ENCODE measurements at places on chromosomes 3 and 15.

DNA sequence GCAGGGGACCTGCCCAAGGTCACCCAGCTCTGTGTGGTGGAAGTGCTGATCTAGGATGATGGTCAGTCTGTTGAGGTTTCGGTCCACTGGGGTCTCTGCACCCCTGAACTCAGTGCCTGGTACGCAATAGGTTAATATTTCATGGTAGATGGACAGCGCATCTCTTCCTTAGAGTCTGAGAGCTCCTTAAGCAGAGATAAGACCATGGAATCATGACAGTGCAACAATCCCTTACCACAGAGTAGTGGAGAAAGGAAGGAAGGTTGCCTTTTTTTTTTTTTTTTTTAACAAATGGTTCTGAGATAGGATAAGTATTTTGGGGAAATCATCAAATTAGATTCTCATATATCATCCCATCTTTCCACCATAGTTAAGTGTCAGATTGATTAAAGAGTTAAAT lies 79.8 kb upstream of the SLC6A1 start:
- no peak for DNase-seq

DNA sequence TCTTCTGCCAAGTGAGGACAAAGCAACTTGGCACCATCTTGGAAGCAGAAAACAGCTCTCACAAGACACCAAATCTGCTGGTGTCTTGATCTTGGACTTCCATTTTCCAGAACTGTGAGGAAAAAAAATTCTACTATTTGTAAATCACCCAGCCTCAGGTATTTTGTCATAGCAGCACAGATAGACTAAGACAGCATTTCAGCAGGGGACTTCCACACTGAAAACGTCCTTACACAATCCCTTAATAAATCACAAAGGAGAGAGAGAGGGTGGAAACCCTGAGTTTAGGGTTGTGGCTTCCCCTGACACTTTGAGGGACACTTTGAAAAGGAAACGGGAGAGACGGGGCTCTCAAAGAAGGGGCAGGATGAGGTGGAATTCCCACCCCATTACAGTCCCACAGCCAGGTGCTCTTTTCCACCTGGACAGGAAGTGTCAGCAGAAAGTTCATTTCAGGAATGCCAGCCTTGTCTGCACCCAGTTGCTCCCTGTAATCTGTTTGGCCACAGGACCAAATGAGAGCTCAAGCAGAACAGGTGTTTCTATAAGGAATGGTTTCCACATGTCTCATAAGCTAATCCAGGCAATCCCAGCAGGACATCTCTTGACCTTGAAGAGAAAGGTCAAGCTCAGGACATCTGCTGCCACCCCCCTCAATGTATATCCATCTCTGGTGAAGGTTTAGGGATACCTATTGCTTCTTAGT lies 51.3 kb downstream of the MYLK start:
- DNase-seq: no peak

DNA sequence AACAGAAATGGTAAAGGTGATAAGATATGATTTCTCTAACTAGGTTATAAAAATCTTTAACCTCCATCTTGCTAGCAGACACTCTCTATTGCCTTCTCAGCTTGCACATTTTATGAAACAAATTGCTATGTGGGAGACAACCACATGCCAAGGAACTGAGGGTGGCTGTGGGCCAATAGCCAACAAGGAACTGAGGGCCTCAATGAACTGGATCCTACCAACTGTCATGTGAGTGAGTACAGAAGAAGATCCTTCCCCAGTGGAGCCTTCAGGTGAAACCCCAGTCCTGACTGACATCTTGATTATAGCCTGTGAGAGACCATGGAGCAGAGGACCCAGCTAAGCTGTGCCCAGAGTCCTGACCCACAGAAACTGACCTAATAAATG lies 129.2 kb upstream of the LRIG1 start:
- DNase-seq: no peak

- DNase-seq: no peak
Measured at GRCh38 chr3:193865896-193866480, 270.0 kb upstream of the HES1 start.

GRCh38 chr3:39277893-39278615 lies 1.8 kb downstream of the CX3CR1 start:
- DNase-seq: no peak

- no peak for DNase-seq
Measured at GRCh38 chr3:123124971-123125370, 58.1 kb downstream of the PDIA5 start.

DNA sequence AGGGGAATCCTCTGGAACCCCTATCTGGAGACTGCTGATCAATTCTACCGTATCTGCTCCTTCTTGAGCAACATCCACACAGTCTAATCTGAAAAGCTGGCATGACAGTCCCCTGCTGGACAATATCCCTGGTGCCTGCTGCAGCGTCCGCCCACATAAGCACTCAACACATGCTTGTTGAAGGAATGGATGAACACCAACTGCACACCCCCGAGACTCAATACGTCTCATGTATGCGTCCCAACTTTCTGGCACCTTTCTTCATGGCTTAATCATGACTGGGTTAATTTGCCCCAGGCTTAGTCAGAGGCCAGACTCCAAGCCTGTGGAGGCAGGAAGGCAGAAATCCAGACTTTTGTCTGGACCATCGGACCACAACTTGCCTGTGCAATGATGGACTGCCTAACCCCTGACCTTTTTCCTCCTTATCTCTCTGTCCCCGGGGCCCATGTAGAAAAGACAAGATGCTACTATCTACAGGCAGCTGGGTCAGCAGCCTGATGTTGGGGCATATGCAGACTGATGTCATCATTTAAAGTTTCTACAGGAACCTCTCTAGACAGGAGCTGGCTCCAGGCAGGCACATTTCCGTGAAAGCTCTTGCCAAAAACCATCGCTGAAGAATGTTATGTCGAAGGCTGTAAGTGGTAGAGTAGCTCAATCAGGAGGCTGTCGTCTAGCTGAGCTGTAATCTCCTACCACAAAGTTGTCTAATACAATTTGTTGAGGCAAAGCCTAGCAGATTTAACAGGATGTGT lies 114.1 kb upstream of the TPM1 start:
- DNase-seq: peak; percentile 88

- no peak for DNase-seq
Measured at GRCh38 chr3:63232764-63233396, 45.2 kb upstream of the SYNPR start.

DNA sequence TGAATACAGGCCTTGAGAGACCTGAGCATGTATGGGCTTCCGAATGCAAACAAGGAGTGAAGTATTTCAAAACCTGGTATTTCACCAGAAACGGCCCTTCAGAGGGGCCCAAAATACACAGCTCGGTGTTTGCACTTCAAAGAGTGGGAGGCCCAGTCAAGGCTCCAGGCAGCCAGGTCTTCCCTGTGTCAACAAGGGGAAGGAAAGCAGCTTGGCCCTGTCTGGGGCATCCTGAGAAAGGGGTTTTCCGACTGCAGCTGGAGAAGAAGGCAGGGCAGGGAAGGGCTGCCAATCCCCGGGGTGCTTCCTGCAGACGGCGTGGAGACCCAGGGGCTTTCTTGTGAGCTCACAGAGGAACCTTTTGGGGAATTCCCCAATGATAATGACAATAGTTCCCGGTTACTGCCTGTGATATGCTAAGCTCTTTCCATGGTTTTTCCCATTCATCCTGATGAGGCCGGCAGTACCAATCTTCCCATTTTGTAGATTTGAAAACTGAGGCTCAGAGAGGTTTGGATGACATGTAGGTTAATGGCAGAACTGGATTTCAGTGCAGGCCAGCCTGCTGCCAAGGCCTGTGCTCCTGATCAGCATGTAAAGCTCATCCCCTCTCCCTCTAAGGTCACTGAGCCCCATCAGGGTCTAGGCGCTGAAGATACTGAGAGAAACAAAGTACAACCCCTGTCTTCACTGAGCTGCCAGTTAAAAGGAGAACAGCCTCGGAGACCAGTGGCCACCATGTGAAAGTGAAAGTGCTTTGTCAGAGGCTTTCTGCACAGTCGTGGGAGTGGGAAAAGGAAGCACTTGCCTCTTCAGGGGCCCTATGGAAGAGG lies 43.0 kb upstream of the TLE3 start:
- DNase-seq: no peak

- no peak for DNase-seq
Measured at GRCh38 chr3:50862221-50862620, 187.5 kb downstream of the DOCK3 start.

- DNase-seq: no peak
Measured at GRCh38 chr3:150723946-150724345, 20.2 kb upstream of the ERICH6 start.

GRCh38 chr3:69646287-69647067 lies 92.8 kb upstream of the MITF start:
- no peak for DNase-seq

DNA sequence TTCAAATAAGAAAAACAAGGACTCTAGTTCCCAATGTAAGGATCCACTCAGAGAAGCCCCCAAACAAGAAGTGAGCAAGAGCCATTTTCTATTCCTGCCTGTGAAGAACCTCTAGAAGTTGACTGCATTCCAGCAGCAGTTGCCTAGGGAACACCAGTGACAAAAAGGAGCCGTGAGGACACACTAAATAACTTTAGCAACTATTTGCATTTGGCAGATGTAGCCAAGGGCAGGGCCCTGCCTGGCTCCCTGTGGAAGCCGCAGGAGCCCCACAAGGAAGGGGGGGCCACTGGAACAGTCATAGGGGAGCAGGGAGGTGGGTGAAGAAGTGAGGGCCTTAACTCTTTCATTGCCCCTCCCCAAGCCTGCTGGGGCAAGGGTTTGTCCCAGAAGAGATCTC lies 470.2 kb upstream of the PROK2 start:
- DNase-seq: no peak

DNA sequence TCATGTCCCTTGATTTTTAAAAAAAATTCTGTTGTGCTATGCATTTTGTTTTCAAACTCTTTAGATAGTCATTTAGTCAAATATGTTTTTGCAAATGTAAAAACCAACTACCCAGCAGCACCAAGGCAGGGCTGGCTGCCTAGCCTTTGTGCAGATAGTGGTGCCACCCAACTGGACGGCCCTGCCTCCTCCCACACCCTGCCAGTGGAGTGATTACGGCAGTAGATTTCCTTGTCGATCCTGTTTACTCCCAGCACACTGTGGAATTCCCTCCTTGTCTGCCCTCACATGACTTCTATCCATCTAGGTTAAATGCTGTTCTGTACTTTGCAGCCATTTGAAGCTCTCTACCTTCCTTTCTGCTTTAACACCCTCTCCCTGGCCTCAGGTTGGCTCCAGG lies 79.4 kb upstream of the PLXNA1 start:
- DNase-seq: no peak

GRCh38 chr15:78088773-78089080 lies 3.6 kb upstream of the SH2D7 start:
- no peak for DNase-seq

DNA sequence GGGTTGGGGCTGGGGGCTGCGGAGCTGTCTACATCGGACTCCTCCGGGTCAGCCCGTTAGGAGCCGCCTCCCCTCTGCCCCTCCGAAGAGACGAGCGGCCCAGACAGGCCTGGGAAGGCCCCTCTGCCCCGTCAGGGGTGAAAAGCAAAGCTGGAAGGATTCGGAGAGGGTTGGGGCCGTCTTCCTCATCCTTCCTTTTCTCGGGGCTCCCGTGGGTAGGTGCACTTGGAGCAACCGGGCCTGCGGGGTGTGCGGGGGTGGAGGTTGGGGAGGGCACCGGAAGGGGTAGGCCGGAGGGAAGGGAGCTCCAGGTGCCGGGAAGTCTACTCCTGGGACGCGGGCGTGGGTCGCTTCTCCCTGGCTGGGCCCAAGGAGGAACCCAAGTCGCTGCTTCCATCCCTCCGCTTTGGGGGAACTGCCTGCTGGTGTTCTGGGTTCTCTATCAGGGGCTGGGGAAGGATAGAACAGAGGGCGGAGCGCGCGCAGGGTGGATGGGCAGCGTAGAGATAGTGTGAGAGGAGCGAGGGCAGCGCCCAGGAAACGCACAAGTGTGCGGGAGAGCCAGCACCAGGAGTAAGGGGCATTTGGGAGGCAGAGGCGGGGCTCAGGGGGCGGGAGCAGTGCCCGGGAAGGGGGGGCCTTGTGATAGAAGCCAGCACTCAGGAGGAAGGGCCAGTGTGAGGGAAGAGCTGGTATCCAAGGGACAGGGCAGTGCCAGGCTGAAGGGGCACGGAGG lies 590 bp downstream of the POLR2H start:
- DNase-seq: no peak

GRCh38 chr3:73626106-73626505 lies 1.4 kb upstream of the PDZRN3 start:
- DNase-seq: no peak

DNA sequence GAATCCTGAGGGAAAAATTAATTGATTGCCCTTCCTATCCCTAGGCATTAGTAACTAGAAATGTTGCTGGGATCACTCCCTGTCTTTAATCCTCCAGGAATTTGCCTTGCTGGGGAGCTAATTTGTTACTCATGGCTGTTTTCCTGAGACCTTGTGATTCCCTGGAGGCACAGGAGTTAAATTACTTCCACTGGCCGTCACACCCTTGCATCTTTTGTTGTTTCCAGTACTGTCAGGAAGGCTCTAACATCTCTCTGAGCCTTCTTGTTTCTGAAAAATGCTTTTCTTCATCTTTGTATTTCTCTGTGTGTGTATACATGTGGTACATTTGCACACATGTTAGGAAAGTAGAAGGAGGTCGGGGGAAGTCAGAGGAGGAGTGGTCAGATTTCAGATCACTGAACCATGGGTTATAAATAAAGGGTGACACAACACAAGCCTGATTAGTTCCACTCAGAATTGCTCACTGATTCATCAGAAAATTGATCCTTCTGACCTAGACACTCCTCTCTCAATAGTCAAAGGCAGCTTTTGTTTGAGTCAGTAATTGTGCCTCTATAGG lies 23.5 kb upstream of the LRRFIP2 start:
- peak; percentile 44 for DNase-seq

GRCh38 chr3:142366434-142366833 lies 81.4 kb downstream of the XRN1 start:
- DNase-seq: no peak

DNA sequence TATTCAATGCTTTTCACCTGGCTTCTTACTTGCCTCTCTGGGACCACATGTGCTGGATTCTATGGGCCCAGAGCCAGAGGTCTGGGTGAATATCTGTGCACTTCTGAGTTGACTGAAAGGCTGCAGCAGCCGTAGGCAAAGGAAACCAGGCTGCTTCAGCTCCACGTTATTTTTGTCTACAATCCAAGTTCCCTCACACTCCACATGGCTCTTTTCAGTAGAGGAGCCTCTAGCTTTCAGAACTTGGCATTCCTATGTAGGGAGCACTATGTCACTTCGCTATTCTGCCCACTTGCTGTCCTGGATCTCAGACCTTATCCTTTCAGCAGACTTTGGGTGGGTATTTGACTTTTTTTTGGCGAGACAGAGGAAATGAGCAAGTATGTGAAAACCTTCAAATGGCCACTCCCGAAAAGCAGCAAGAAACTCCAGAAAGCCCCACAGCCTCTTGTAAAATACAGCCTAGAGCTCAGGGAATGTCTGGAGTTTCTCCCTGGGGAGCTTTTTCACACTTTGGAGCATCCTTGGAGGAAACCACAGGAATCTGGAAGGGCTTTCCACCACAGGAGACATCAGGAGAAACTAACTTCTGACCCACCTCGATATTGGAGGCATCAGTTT lies 80.9 kb downstream of the DUT start:
- peak; percentile 90 for DNase-seq

DNA sequence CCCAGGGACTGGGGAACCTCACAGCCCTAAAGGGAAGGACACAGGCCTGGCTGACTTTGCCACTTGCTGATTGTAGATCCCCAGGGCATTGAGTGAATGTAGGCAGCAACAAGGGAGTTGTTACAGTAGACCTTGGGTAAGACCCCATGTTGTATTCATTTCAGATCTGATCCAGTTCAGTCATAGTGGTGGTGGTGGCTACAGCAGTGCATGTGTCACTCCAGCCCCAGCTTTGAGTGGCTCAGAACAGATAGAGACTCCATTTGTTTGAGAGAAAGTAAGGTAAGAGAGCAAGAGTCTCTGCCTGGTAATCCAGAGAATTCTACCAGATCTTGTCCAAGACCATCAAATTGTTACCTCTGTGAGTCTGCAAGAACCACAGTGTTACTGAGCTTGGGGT lies 278.7 kb upstream of the SATB1 start:
- no peak for DNase-seq
